NCI-H82 (cell line): ENCODE measurements at places on chromosomes 16 and 17.

- no peak for DNase-seq
These were observed 67.8 kb upstream of the CDH5 start for GRCh38 chr16:66298571-66299120.

- DNase-seq, result peak; percentile 25
These were observed 152.4 kb downstream of the ZNF423 start for GRCh38 chr16:49703483-49703882.

- DNase-seq, result no peak
These were observed 94.7 kb upstream of the TNRC6C start for GRCh38 chr17:77863814-77864161.

GRCh38 chr16:69796285-69797118, 34.4 kb downstream of the WWP2 start:
- peak; percentile 71 for DNase-seq
